ENCODE measurements at places on chromosomes 1 and 21.

- no peak for DNase-seq
Measured at GRCh38 chr1:192631749-192632148, 4.2 kb upstream of the RGS13 start.

DNA sequence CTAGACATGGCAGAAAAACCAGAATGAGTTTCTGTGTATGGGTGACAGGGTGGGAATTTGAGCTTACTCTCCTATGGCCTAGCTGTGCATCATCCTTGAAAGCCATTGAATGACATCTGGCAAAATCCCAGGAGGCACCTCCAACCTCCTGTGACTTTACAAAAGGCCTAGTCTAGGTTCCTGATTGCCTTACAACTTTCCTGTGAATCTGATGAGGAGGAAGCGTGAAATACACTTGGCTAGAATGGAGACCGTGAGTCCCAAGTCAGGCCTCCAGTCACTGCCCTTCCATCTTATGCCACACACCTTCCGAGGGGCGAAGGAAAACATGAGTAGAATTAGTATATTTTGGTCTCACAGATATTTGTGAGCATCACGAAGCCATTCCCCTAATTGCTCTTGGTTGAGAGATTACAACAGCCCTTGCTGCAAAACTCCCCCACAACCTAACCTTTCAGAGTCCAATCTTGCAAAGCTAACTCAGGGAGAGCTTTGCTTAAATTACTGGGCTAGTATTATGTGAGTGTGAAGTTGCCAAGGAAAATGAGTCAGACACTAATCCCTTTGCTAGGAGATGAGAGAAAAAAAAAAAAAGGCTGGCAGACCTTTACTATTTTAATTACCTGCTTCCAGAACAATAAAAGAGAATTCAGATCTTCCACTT, 36.3 kb upstream of the PAXBP1 start:
- DNase-seq, result no peak

GRCh38 chr1:112558634-112559033, 49.9 kb downstream of the WNT2B start:
- DNase-seq, result no peak

GRCh38 chr1:59592924-59593323, 221.8 kb upstream of the HOOK1 start:
- DNase-seq, result no peak

DNA sequence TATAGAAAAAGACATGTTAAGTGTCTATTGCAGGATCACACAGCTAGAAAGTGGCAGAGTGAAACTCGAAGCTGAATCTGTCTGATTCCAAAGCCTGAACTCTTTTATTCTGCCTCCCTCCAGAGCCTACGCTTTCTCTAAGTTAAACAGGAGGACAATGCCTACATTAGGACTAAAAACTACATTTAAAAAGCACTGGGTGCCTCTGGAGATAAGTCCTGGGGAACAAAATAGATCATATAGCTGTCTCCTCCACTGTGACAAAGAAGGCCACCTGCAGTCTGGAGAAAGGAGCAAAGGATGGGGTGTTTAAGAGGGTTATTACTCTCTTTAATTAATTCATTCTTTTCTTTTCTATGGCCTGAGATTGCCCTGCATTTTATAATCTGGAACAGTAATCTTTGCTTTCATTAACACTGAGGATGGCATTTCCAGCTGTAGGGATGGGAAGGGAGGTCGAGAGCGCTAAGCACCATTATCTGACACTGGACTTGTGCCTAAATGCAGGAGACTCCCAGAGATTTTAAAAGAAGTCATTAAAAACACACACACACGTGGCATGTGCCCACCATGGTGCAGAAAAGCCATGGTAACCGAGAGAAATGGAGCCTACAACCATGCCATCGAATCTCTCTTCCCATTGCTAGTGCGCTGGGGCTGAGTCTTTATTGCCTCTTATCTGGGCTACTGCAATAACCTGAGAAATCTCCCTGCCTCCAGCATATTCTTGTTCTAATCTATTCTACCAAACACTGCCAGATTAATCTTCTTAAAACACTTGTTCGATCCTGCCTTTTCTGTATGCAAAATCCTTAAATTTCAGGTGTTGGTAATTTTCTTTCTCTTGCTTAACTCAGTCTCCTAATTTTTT, 92.2 kb downstream of the PLXNA2 start:
- DNase-seq, result no peak

DNA sequence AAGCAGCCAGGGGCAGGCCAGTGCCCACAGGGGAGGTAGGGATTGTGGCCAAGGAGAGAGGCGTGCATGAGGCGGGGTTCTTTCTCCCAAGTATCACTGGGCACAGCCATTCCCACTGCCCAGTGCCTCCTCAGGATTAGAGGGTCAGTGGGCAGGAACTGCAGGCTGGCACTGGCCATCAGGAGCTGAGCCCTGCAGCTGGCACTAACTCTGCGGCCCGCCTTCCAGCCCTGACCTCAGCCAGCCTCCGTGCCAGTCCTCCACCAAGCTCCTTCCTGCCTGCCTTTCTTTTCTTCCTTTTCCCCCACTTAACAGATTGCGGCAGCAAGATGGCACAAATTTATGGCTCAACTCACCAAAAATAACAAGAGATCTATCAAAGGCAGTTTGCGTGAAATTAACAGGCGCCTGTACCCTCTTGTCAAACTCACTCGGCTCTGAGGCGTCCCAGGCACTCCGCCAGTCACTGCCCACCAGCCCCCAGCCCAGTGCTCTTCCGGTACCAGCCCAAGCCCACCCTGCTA, 11.1 kb downstream of the ADGRB2 start:
- no peak for DNase-seq

DNA sequence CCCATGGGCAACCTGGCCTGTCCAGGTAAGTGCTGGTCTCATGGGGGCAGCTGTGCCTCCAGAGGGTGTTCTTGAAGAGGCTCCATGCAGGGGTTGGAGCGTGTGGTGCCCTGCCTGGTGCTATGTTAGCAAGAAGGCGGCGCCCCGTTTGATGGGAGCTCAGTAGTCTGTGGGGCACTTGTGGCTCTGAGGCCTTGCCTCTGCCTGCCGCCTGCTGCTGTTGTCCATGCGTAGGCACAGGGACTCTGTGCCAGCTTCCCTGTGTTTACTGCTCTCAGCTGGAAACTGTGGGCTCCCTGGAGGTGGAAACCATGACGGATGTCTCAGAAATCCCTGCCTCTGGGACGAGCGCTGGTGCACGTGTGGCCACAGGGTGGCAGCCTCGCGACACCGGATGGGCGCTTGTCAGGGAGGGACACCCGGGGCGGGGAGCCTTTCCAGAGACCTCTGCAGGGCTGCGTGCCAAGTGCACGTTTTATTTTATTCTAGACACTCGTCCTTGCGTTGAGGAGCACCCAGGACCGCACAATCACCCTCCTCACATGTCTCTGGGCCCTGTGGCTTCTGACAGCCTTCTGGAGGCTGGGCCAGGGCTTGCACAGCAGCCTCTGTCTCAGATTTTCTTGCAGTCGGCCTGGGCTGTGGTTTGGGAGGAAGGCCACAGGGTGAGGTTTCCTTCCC, 27.1 kb downstream of the SNAP47 start:
- peak; percentile 85 for DNase-seq

GRCh38 chr1:64920941-64921589, 45.3 kb downstream of the JAK1 start:
- no peak for DNase-seq

DNA sequence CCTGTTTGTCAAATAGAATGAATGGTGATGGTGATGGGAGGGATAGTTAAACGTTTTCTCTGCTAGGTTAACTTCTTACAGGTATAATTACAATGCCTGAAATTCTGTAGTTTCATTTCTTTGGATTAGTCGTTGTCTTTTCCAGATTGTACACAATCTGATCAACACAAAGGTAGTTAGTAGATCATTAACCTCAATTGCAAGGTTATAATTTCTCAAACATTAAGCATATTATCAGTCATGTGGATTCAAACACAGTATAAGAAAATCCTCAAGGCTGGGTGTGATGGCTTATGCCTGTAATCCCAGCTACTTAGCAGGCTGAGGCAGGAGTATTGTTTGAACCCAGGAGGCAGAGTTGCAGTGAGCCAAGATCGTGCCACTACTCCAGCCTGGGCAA, 20.6 kb downstream of the SYNC start:
- no peak for DNase-seq

- no peak for DNase-seq
Measured at GRCh38 chr1:241990040-241990439, 8.9 kb downstream of the MAP1LC3C start.

GRCh38 chr1:189180057-189180456, 1297.6 kb downstream of the BRINP3 start:
- no peak for DNase-seq

DNA sequence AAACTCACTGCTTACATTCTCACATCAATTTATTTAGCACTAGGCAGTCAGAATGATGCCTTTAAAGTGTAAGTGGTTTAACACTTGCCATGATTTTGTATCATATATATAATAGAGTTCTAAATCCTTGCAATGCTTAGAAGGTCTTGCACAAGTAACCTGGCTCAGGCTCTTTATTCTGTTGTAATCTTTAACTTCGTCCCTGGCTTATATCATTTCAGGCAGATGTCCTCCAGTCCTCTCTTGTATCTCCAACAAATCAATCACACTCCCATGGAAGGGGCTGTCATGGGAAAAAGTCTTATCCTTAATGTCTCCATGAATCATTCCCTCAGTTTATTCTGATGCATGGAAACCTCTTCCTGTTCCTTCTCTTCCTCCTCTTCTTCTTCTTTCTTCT, 841.6 kb upstream of the B3GALT2 start:
- DNase-seq, result no peak

- no peak for DNase-seq
Measured at GRCh38 chr1:54965624-54966340, 14.6 kb upstream of the TMEM61 start.

GRCh38 chr21:36125512-36126207, 9.2 kb upstream of the CBR3 start:
- peak; percentile 70 for DNase-seq

GRCh38 chr1:213984387-213985208, 3.2 kb upstream of the PROX1 start:
- DNase-seq, result no peak
